NCI-H748 treated with DMSO at 0.1 percent for 48 hours (cell line): ENCODE measurements at places on chromosomes 1 and 21.

- DNase-seq, result peak; percentile 84
Observed at GRCh38 chr1:67814121-67814772, 19.0 kb downstream of the GNG12 start.

GRCh38 chr1:178684111-178684510 is 40.9 kb upstream of the RALGPS2 start:
- no peak for DNase-seq

DNA sequence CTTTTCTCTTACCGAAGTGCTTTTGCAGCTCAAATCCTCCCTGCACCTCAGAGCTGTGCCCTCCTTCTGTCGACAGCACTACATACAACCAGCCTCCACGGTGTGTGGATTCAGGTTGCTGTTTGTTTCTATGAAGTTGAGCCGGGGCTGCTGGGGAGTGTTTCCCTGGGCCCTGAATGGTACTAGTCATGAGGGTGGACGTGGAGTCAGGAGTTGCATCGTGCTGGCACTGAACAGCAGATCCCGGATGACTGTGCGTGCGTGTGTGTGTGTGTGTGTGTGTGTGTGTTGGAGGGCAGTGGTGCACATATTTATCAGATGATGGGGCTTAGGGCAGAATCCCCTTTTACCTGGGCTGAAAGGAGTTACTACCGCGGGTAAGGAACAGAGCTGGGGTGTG is 47.0 kb downstream of the ACTL8 start:
- no peak for DNase-seq

- DNase-seq, result no peak
Observed at GRCh38 chr1:215474940-215475339, 92.2 kb upstream of the KCTD3 start.

DNA sequence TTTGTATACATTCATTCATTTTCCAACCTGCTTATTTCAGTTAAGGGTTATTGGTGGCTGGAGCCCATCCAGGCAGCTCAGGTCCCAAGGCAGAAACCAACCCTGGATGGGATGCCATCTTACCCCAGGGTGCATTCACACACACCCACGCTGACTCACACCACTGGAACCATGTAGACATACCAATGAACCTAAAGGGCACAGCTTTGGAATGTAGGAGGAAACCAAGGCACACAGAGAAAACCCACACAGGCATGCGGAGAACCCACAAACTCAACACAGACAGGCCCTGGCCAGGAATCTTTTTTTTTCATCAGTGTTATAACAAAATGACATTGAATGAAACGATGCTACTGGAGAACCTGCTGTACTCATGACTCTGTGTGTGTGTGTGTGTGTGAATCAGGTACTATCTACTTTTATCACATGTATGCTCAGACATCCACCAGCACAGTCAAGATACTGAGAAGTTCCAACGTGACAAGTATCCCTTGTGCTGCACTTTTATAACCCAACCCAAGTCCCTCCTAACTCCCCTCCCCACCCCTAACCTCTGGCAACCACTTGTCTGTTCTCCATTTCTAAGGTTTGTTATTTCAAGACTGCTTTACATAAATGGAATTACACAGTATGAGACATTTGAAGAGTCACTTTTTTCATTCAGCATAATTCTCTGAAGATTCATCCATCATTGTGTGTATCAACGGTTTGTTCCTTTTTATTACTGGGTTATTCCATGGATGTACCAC is 286.8 kb upstream of the PLD5 start:
- DNase-seq, result no peak

GRCh38 chr1:93416183-93416582 is 31.7 kb upstream of the FNBP1L start:
- DNase-seq, result no peak

- DNase-seq, result no peak
Observed at GRCh38 chr1:243233908-243234307, 21.2 kb downstream of the CEP170 start.

- DNase-seq, result no peak
Observed at GRCh38 chr1:211715971-211716370, 40.5 kb upstream of the NEK2 start.

DNA sequence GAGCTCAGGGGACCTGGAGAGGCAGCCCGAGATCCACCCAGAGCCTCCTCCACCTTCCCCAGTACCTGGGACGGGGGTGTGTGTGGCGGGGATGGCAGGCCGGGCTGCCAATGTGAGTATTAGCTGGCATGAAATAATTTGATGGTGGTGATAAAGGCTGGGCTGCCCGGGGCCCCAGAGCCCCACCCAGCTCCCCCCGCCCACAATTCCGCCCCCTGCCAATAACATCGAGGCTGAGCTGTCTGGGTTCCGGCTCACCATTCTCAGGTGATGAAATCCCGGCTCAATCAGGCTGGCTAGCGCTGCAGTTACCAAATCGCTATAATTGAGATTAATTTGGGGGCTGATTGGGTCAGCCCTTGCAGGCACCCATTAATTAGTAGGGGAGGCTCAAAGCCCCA is 103.8 kb upstream of the CASZ1 start:
- no peak for DNase-seq

DNA sequence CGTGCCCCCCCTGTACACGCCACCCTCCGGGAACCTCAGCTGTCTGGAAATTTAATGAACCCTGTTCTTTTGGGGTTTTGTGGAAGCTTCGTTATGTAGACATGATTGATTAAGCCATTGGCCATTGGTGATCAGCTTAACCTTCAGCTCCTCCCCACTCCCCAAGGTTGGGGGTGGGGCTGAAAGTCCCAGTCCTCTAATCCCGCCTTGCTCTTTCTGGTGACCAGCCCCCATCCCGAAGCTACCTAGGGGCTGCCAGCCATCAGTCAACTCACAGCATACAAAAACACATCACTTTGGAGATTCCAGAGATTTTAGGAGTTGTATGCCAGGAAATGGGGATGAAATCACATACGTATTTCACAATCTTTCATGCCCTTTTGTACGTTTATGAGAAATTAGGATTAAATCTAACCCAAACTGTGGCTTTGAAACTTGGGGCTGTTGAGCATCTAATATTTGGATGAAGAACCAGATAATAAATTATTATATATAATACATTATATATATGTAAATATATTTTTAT is 52.3 kb downstream of the BACE2 start:
- DNase-seq, result no peak

DNA sequence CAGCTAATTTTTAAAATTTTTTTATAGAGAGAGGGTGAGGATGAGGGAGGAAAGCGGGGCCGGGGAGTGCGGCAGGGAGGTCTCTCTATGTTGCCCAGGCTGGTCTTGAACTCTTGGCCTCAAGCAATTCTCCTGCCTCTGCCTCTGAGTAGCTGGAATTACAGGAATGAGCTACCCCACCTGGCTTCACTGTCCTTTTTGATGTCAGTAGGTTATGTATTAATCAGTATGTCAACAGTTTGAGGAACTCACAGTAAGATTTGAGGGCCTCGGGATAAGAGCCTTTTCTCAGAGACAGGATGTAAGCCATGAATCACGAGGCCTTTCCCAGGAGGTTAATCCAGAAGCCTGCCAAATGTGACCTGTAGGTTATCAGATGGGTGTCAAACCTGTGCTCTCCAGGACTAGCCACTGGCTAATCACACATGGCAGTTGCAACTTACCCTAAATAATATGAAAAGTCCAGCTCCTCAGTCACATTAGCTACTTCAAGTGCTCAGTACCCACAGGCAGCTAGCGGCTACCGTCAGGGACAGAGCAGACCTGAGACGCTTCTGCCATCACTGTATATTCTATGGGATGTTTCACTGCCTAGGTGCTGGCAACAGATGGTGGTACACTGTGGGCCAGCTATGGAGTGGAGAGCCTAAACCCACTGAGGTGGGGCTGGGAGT is 33.1 kb downstream of the TRIM67 start:
- no peak for DNase-seq

DNA sequence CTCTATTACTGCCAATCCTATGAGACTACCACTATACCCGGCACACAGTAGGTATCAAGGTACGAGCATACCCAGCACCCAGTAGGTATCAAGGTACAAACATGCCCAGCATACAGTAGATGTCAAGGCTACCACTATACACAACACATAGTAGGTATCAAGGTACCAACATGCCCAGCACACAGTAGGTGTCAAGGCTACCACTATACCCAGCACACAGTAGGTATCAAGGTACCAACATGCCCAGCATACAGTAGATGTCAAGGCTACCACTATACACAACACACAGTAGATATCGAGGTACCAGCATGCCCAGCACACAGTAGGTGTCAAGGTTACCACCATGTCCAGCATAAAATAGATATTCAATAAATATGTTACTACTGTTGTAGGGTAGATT is 98.4 kb downstream of the C1orf94 start:
- DNase-seq, result no peak

- no peak for DNase-seq
Observed at GRCh38 chr1:158969166-158969565, 37.8 kb downstream of the PYHIN1 start.

DNA sequence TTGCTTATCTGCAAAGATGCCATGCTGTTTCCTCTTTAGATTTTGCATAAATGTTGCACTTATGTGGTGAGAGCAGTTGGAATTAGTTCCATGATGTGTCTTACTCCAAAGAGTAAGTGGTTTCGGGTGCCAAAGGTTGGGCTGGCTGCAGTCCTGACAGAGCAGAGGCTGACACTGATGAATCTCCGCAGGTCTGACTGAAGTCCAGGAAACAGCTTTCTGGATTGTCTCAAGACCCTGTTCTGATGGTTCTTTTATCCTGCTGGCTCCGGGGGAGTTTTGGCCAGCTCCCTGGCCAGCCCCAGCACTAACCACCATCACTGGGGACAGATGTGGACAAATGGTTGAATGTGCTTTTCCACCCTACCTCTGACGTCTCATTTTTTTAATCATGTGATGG is 207.2 kb upstream of the KIAA0040 start:
- DNase-seq, result no peak

DNA sequence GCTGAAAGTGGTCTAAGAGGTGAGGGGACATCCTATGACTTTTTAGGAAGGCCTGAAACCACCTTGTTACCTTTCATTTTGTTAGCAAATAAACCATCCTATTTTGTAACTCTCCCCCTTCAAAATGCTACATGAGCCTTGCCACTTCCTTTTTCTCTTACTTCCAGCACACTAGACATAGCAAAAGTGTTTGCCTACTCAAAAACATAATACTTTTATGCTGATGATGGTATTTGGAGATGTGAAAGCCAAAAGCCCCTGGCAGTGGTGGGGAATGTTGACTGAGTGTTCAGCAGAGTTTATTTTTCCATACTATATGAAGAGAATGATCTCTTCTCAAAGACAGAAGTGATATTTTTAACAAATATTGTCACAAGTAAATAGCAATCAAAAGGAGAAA is 134.2 kb downstream of the EDEM3 start:
- DNase-seq, result no peak

GRCh38 chr1:156246241-156246780 is 1.5 kb downstream of the PAQR6 start:
- DNase-seq, result no peak

GRCh38 chr1:78250201-78250600 is 204.4 kb downstream of the GIPC2 start:
- DNase-seq, result no peak

DNA sequence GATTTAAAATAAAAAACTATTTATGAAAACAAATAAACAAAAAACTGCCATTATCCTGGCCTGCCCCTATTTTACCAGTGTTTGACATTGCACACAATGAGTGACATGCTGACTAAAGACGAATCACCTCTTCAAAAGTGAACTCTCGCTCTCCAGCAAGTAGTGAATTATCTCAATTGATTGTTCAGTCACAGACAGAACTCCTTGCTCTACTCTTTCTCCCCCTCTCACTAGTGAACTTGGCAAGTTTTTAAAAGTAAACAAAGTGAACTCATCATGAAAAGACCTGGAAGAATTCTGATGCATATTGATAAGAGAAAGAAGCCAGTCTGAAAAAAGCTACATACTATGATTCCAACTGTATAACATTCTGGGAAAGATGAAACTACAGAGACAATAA is 4.7 kb upstream of the C1orf52 start:
- no peak for DNase-seq

DNA sequence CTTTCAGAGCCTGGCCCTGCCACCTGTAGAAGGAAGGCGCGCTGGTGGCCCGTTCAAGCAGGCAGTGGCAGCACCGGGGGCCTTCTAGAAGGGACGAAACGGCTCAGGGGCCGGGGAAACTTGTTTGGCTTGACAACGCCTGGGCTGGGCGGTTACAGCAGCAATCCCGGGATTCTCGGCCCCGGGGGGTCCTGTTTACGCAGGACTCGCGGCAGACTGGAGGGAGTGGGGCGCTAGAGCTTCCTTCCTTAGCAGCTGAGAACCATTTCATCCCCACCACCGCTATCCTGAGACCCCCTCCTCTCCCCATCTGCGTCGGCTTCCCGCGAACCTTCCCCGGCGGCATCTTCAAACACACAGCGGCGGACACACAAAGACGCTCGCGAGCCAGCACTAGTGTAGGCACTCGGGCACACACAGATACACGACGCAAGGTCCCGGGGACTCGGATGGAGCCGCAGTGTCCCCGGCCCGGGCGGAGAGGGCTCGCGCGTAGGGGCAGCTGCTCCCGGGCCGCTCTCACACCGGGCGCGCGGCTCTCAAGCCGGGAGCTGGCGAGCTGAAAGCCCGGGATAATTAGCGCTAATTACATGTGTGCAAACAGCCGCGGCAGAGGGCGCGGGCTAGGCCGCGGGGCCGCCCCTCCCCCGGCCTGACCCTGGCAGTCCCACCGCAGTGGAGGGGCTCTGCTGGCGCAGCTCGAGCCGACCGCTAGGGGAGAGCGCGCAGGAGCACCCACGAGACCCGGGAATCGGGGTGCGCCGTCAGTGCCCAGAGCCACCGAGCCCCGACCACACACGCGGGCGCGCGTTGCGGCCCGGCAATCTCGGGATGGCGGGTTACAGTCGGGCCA is 271.4 kb downstream of the FOXD2 start:
- DNase-seq, result peak; percentile 70

GRCh38 chr21:29849735-29850176 is 90.0 kb downstream of the GRIK1 start:
- DNase-seq, result peak; percentile 19

DNA sequence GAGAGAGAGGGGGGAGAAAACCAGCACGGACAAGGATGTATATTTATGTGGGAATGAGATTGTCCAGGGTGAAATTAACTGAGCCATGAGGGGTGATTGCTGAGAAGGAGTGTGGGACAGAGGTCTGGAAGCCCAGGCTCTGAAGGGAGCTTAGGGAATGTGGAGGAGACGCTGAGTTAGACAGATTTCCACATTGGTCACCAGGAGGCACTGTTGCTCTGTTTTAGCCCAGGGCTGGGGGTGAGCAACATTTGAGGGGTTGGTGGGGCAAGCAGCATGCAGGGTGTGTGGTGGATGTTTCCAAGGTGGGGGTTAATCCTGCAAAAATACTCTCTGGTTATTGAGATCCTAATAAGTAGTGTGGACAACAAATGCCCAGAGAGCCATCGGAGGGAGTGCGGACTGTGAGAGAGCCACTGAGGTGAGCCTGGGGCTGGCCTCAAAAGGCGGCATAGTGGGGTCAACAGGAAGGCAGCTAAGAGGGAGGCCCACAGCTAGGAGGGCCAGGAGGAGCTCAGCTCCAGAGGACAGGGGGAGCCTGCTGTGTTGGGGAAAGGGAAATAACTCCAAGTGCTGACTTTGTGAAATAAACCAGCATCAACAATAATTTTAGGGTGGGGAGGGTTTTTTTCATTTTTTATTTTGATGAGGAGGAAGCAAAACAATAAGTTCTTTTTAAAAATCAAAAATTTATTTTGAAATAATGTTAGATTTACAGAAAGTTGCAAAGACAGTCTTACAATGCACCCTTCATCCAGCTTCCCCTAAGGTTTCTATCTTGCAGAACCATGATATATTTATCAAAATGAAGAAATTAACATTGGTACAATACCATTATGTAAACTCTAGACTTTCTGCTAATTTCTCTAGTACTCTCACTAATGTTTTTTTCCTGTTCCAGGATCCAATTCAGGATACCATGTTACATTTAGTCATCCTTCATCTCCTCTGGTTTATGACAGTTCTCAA is 82.8 kb upstream of the CD34 start:
- no peak for DNase-seq
